ENCODE measurements at places on chromosomes 6 and 20.

DNA sequence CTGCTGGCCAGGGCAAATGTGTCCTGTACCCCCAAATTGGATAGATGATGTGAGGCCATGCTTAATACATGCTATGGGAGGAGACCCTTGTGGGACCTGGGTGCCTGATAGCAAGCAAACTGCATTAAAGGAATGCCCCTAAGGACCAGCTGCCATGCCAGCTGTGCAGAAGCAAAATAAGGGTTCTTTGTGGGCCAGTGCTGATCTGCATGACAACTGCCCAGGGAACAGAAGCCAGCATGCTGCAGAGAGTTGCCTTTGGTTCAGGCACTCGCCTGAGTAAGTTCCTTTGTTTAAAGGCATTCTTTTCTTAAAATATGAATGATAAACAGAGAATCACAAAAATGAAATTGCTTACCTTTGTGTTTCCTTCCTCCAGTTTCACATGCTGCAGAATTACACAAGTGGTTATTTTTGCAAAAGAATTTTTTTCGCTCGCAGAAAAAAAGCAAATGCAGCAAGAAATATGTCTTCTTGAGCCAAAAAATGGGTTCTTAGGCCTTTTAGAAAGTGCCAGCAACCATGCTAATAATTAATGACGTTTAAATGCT lies 6.9 kb upstream of the SYNDIG1 start:
- DNase-seq = no peak
- H3K36me3 ChIP-seq = no peaks in the 10 kb centered on the region
- peaks cover 18% of the 10 kb centered on the region for H3K27me3 ChIP-seq
- H3K4me3 ChIP-seq = no peak overlapping the region
- no peaks in the 10 kb centered on the region for H3K4me1 ChIP-seq
- no peak overlapping the region for H3K27ac ChIP-seq

DNA sequence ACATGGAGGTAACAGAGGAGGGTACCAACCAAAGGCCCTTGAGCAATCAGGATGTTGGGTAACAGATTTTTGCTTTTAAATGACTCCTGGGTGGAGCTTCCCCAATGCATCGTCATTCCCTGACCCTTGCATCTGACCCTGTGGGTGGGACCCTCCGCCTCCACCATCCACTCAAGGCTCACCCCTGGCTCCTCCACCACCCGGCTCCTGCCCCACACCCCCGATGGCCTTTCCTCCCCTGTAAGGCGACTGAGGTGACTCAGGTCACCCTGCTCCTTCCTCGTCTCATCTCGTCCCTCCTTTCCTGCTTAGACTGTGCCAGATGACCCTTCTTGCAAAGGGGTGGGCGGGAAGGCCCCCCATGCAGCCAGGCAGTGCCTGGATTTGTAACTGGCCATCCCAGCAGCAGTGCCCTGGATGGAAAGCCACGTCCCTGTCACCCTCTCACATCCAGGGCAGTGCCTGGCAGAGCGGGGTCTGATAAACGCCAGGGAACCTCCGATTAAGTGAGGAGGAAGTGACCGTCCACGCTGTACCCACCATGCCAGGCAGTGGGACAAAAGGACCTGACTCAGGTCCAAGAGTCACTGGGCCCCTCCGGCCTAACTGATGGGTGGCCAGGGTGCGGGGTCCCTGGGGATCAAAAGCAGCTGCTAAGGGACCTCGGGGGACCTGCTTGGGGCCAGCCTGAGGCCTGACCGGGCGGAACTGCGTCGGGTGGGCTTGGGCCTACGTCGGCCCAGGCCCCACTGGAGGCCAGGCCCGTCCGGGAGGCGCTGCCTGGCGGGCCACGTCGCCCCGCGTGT lies 624 bp upstream of the NPEPL1 start:
- H3K27me3 ChIP-seq = no peaks in the 10 kb centered on the region
- H3K4me1 ChIP-seq = peaks cover 11% of the 10 kb centered on the region
- peak overlapping the region; percentile 52 for H3K4me3 ChIP-seq
- no peak for DNase-seq

DNA sequence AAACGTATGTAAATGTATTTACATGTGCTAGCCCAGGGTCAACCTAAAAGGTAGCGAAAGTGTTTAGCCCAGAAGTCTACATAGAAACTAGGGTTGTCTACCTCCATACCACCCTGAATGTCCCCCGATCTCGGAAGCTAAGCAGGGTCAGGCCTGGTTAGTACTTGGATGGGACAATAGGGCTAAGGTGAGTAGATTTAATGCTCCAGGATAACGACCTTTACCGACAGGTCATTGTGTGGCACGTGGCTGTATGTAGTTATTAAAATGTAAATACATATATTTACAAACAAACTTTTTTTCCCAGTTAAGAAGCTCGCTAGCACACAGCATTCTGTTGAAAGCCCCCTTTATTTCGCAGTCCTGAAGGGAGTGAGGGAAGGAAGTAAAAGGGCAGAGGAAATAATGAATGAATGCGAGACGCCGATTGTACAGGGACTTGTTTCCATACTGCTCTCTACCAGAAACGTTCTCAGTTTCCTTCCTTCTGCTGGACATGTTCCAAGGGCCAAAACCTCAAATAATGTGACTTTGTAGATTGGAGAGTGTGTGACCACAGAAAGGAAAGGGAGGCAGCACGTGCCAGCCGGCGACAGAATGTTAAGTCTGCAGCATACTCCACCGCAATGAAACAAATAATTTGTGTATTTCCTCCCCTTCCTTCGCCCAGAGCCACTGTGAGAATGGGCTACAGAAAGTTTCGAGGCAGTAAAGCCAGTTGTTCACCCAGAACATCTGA lies 612 bp downstream of the ADAT2 start:
- no peaks in the 10 kb centered on the region for H3K27me3 ChIP-seq
- peaks cover 20% of the 10 kb centered on the region for H3K4me1 ChIP-seq
- peak overlapping the region; percentile 99 for H3K27ac ChIP-seq
- H3K4me3 ChIP-seq = peak overlapping the region; percentile 99
- peaks cover 5% of the 10 kb centered on the region for H3K36me3 ChIP-seq

DNA sequence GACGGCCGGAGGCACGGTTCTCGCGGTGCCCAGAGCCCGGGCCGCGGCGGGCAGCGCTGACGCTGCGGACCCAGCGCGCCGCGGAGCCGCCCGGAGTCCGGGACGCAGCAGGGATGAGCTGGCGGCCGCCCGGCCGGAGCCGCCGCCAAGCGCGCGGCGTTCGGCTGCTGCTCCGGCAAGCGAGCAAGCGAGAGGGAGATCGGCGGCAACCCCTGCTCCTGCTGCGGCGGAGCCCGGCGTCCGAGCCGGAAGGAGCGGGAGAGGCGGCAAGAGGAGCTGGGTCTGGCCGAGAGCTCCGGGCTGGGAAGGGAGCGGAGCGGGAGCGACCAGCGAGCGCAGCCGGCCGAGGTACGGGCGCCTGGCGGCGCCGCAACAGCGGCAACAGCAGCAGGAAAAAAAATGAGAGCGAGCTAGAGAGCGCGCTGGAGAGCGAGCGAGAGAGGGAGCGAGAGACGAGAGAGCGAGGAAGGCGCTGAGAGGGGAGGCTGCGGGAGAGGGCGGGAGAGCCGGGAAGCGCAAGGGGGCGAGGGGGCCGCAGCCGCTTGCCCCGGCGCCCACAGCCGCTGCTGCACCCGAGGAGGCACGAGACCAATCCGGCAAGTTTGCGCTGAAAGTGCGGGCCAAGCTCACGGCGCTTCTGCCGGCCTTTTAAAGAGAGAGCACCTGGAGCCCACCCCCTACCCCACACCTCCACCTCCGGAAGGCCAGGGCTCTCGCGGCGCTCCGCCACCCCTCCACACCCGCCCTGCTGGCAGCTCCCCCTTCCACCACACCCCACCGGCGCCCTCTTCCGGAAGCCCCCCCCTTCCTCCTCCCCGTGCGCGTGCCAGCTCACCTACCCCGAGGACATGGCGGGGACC lies 496 bp downstream of the GRM4 start:
- peaks cover 51% of the 10 kb centered on the region for H3K27me3 ChIP-seq
- peak overlapping the region; percentile 55 for H3K4me3 ChIP-seq
- peak; percentile 57 for DNase-seq
- H3K27ac ChIP-seq = no peak overlapping the region

- H3K27me3 ChIP-seq = peaks cover 48% of the 10 kb centered on the region
- H3K27ac ChIP-seq = no peak overlapping the region
- H3K36me3 ChIP-seq = no peaks in the 10 kb centered on the region
- no peak for DNase-seq
- no peak overlapping the region for H3K4me3 ChIP-seq
- peaks cover 3% of the 10 kb centered on the region for H3K4me1 ChIP-seq
Measured at GRCh38 chr6:28643017-28643740, 117.5 kb downstream of the GPX5 start.

GRCh38 chr20:3514012-3514642 lies 43.3 kb downstream of the ATRN start:
- DNase-seq = no peak
- peaks cover 3% of the 10 kb centered on the region for H3K36me3 ChIP-seq
- H3K4me3 ChIP-seq = no peak overlapping the region
- H3K27me3 ChIP-seq = no peaks in the 10 kb centered on the region

GRCh38 chr6:24274441-24275083 lies 83.3 kb downstream of the DCDC2 start:
- H3K36me3 ChIP-seq = no peaks in the 10 kb centered on the region
- no peaks in the 10 kb centered on the region for H3K4me1 ChIP-seq
- no peak for DNase-seq
- no peak overlapping the region for H3K4me3 ChIP-seq

GRCh38 chr20:62543470-62544302 lies 67.9 kb upstream of the GATA5 start:
- no peak overlapping the region for H3K4me3 ChIP-seq
- H3K36me3 ChIP-seq = no peaks in the 10 kb centered on the region
- no peaks in the 10 kb centered on the region for H3K27me3 ChIP-seq
- no peak for DNase-seq
- no peaks in the 10 kb centered on the region for H3K4me1 ChIP-seq
- no peak overlapping the region for H3K27ac ChIP-seq

- H3K27me3 ChIP-seq = peaks cover 14% of the 10 kb centered on the region
- H3K27ac ChIP-seq = no peak overlapping the region
- no peaks in the 10 kb centered on the region for H3K4me1 ChIP-seq
- no peak overlapping the region for H3K4me3 ChIP-seq
- no peak for DNase-seq
- no peaks in the 10 kb centered on the region for H3K36me3 ChIP-seq
Measured at GRCh38 chr20:18256440-18257090, 31.8 kb upstream of the ZNF133 start.

- no peak for DNase-seq
- H3K4me3 ChIP-seq = no peak overlapping the region
- no peaks in the 10 kb centered on the region for H3K27me3 ChIP-seq
- no peaks in the 10 kb centered on the region for H3K4me1 ChIP-seq
- no peak overlapping the region for H3K27ac ChIP-seq
Measured at GRCh38 chr6:135693811-135694370, 157.6 kb upstream of the PDE7B start.

- H3K27me3 ChIP-seq = no peaks in the 10 kb centered on the region
- H3K4me3 ChIP-seq = no peak overlapping the region
- no peak for DNase-seq
- no peak overlapping the region for H3K27ac ChIP-seq
- peaks cover 55% of the 10 kb centered on the region for H3K36me3 ChIP-seq
Measured at GRCh38 chr6:158711264-158711663, 61.4 kb downstream of the SYTL3 start.

GRCh38 chr6:44381739-44382138 lies 5.8 kb upstream of the CDC5L start:
- no peak overlapping the region for H3K4me3 ChIP-seq
- no peaks in the 10 kb centered on the region for H3K36me3 ChIP-seq
- H3K4me1 ChIP-seq = peaks cover 4% of the 10 kb centered on the region
- H3K27ac ChIP-seq = no peak overlapping the region
- peaks cover 10% of the 10 kb centered on the region for H3K27me3 ChIP-seq

DNA sequence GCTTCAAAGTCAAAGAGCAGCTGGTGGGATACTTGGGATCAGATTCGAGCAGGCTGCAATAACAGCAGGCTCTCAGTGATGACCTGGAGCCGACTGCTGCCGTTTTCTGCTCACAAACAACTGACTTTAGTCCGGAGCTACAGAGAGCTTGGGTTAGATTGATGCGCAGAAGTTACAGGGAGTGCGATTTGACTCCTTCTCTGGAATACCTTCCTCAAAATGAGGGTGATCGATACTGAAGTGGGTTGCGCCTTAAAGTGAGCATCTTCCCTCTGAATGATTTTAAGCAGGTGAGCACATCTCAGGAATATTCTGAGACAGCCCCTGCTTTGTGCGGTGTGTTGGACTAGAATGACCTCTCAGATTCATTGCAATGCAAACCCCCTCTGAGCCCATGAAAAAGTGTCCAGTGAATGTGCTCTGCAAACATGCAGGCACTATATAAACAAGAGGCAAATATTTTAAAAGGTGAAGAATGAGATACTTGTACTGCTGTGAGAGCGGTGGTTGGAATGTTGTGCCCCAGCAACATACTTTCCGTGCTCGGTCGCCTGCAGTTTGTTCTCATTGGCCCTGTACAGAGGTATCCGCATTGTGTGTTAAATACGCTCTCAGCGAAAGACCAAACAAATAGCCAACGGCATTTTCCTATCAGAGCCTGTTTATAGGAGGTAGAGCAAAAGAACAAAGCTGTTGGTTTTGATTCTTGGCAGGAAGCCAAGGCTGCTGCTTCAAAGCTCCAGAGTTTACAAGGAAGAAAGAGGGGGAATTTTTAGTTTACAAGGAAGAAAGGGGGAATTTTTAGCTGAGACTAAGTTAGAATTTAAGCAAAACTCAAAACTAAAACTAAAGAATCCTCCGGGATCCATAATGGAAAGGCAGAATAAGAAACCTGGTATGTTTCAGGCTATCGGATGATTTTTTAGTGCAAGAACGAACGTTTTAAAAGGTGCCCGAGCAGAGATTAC lies 67.7 kb downstream of the PHACTR2 start:
- H3K27ac ChIP-seq = no peak overlapping the region
- no peak for DNase-seq
- no peaks in the 10 kb centered on the region for H3K4me1 ChIP-seq
- H3K36me3 ChIP-seq = peaks cover 4% of the 10 kb centered on the region

- no peaks in the 10 kb centered on the region for H3K36me3 ChIP-seq
- no peak for DNase-seq
- no peak overlapping the region for H3K27ac ChIP-seq
- H3K4me3 ChIP-seq = no peak overlapping the region
- no peaks in the 10 kb centered on the region for H3K27me3 ChIP-seq
Measured at GRCh38 chr6:112986321-112986720, 639.2 kb downstream of the RFPL4B start.
